RCC 7860 (cell line): ENCODE measurements at places on chromosomes 2 and 18.

DNA sequence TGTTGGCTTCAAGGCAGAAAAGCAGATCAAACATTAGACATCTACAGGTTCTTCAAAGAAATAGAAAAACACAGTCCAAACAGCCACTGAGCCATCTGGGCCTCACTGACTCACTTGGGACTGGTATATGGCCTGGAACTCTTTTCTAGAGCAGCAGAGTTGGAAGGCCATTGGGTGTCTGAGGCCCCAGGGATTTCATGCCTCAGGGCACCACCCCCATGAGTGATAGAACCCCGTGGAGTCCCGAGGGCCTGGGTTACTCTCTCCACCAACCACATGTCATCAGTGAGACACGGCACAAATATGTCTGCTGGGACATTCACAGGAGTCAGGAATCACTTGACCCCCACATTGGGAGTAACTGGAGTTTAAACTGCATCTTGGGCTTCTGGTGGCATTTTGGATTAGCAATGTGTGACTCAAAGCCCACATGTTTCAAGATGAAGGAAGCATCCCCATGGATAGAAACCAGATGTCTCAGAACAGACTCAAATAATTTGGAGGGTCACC lies 44.0 kb downstream of the CAPN13 start:
- DNase-seq: no peak

- DNase-seq: no peak
These were observed 21.9 kb downstream of the FOSL2 start for GRCh38 chr2:28414583-28414982.

- DNase-seq: peak; percentile 30
These were observed 103.0 kb downstream of the CDK15 start for GRCh38 chr2:201909348-201909747.

GRCh38 chr2:58609326-58609725 lies 368.2 kb upstream of the FANCL start:
- no peak for DNase-seq

DNA sequence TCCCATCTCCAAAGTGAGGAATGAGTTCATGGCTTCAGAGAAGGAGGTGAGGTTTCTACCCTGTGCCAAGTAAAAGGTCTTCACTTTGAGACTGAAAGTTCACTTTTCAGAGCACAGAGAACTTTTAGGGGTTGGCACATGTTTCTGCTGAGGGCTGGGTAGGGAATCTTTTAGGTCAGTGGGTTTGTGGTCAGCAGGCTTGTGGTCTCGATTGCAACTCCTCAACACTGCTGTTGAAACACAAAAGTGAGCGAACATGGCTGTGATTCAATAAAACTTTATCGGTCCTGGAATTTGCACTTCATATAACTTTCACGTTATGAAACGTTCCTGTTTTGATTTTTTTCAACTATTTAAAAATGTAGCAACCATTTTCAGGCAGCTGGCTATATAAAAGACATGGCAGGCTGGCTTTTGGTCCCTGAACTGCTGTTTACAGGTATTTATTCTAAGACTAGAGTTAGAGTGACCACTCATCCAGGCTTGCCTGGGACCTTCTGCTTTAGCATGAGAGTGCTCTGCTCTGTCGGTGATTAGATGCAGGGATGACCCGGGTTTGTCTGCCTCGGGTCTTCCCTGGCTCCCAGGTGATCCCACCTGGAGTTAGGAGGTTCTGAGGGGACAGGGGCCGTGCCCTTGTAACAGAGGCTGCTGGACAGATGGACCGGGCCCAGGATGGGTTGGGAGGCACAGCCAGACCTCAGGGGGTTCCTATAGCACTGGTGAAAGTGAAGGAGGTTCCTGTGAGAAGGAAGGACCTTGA lies 62.7 kb upstream of the TAF1B start:
- DNase-seq: no peak

- DNase-seq: no peak
These were observed 152.6 kb upstream of the RND3 start for GRCh38 chr2:150640039-150640438.

GRCh38 chr2:127810156-127810618 lies 784 bp downstream of the WDR33 start:
- DNase-seq: no peak
